H7 (cell line): ENCODE measurements at places on chromosomes 12 and 14.
A peak's percentile ranks its signal among the peaks of the same experiment; 100 is the strongest.

DNA sequence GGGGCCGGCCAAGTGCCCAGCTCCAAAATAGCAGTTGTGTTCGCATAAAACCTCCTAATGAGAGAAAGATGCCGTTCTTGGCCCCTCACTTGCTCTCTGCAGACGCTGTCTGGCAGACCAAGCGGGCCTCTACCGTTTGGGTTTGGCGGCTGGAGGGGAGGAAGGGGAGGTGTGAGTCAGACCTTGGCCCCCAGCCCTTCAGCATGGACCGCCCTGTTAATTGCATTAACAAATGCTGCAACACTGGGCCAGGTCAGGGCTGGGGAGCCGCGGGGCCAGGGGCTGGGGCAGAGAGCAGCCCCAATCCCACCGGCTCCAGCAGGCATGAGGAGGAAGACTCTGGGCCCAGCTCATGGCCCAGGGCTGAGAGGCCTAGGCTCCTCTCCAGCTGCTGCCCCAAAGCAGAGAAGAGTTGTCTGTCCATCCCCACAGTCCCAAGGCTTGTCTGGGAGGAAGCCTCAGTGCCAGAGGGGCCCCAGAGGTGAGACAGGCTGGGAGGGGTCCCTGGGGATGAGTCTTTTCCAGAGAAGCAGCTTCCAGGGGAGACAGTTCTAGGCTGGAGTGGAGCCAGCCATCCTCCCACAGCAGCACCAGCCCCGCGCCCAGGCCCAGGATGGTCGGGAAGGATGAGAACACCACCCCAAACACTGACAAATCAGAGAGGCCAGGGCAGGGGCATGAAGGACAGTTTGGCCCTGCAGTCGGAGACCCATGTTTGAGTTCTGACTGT, 16.9 kb downstream of the LTBP2 start:
- peak; percentile 51 for DNase-seq

DNA sequence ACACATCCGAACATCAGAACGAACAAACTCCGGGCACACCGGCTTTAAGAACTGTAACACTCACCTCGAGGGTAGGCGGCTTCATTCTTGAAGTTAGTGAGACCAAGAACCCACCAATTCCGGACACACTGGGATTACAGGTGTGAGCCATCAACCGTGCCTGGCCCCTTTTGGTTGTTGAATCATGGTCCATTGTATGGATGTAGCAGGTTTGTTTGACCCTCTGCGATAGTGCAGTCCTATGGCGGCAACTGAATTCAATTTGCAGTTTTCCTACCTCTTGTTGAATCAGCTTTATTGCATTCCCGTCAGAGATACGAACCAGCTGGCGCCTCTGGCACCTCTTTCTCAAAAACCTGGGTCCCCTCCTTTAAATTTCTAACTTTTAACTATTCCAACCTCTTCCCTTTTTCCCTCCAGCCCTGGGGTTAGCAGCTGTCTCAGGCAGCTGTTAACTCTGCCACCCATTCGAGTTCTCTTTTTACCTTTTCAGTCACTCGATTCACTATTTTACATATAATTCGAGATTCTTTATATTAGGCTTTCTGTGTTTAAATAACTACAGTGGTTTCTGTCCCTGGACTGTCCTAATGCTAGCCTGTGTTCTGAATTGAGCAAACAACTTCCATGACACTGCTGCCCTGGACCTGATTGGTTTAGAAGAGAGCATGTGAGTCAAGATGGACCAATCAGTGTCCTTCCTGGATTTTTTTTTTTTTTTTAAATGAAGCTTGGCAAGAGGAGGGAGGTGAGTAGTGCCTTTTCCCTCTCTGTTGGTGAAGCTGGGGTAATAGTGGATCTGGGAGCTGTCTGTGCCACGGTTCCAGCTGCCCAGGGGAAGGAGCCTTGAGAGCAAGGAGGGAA, 261.5 kb downstream of the PCNX1 start:
- peak; percentile 47 for DNase-seq

- no peak for DNase-seq
These were observed 159.5 kb downstream of the KIF26A start for GRCh38 chr14:104297721-104298401.

GRCh38 chr12:118164798-118165486, 29.0 kb downstream of the PEBP1 start:
- DNase-seq, result peak; percentile 82

- no peak for DNase-seq
These were observed 69.5 kb upstream of the DIO3 start for GRCh38 chr14:101491841-101492240.

GRCh38 chr12:90514325-90514724, 440.7 kb downstream of the CCER1 start:
- no peak for DNase-seq

DNA sequence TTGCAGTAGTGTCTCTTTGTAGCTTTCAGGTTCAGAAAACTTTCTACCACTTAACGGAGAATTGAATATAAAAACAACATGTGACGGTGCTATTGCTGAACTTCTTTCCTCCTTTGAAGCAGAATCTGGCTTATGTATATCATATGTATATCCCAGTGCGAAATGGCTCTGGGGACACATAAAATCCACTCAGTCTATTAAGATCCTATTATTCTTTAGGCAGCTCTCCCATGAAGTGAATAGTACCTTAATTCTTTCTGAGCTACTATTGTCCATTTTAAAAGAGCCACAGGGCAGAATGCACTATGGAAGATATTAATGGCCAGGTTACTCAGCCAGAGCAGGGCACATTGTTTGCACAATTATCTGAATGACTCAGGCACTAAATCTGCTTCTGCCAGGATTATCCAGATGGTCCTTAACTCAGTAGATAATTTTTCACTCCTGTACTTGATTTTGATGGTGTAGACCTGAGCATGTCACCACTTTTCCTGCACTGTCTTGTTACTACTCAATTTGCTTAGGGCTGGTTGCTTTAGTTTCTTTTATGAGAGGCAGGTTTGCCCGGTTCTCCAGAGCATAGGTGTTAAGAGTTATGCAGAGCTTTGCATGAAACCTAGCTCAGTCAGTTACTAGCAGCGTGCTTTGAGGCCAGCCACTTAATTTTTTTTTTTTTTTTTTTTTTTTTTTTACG, 5.5 kb downstream of the CNTN1 start:
- no peak for DNase-seq

- DNase-seq, result no peak
These were observed 24.8 kb downstream of the GOLGA3 start for GRCh38 chr12:132803888-132804287.

DNA sequence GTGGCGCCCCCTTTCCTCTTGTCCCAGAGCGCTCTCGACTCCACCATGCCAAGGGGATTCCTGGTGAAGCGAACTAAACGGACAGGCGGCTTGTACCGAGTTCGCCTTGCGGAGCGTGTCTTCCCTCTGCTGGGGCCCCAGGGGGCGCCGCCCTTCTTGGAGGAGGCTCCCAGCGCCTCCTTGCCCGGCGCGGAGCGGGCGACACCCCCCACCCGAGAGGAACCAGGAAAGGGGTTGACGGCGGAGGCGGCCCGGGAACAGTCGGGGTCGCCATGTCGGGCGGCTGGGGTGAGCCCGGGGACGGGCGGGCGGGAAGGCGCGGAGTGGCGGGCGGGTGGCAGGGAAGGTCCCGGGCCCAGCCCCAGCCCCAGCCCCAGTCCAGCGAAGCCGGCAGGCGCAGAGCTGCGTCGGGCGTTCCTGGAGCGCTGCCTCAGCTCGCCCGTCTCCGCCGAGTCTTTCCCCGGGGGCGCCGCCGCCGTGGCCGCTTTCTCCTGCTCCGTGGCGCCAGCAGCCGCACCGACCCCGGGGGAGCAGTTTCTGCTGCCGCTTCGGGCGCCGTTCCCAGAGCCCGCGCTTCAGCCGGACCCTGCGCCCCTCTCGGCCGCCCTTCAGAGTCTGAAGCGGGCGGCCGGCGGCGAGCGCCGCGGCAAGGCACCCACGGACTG, 376 bp downstream of the INSM2 start:
- no peak for DNase-seq

DNA sequence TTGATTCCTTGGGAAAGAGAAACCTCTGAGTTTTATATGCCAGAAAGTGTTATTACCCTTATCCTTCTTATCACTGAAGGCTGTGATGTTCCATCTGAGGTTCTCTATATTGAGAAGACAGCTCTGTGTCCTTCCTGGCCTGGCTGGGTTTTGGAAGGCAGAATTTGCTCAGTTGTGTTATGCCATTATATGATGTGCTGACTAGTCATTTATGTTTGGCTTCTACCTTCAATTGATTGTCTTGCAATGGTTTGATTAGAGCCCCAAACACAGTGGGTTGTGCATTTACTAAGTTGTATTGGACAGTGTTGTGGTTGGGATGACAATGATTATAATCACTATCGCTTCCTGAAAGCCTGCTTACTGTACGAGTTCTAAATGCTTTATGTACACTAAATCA, 265.7 kb downstream of the SNAPC1 start:
- no peak for DNase-seq

DNA sequence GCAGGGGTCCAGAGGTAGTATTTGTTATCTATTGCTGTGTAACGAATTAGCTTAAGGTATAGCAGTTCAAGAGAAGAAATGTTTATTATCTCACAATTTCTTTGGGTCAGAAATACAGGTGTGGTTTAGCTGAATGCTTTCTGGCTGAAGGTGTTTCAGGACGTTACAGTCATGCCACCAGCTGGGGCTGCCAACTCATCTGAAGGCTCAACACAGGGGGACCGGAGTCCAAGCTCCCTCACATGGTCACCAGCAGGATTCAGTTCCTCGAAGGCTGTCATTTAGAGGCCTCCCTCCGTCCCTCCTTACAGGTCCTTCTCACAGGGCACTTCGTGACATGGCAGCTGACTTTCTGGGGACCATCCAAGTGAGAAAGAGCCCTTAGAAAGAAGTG, 37.5 kb upstream of the SINHCAF start:
- peak; percentile 11 for DNase-seq

DNA sequence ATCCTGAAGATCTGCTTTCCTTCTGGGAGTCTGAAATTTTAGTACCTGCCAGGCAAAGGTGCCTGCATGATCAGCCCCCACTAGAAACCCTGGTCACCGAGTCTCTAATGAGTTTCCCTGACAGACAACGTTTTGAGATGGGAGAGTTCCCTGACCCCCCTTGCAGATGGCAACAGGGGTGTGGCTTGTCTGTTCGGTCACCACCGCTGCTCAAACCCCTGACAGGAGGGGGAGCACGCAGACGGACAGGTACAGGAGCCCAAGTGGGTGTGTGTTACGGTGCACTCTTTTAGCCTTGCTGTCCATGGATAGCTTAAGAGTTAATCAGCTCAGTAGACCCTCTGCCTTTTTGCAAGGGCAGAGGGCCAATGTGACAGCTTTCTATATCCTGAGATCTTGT, 19.3 kb upstream of the CDKN3 start:
- no peak for DNase-seq

- no peak for DNase-seq
These were observed 130.9 kb downstream of the C12orf75 start for GRCh38 chr12:105461271-105461943.

- DNase-seq, result no peak
These were observed 162.0 kb upstream of the LMNTD1 start for GRCh38 chr12:25715102-25715501.

- peak; percentile 88 for DNase-seq
These were observed 105.2 kb upstream of the ATF7IP start for GRCh38 chr12:14260011-14260993.

DNA sequence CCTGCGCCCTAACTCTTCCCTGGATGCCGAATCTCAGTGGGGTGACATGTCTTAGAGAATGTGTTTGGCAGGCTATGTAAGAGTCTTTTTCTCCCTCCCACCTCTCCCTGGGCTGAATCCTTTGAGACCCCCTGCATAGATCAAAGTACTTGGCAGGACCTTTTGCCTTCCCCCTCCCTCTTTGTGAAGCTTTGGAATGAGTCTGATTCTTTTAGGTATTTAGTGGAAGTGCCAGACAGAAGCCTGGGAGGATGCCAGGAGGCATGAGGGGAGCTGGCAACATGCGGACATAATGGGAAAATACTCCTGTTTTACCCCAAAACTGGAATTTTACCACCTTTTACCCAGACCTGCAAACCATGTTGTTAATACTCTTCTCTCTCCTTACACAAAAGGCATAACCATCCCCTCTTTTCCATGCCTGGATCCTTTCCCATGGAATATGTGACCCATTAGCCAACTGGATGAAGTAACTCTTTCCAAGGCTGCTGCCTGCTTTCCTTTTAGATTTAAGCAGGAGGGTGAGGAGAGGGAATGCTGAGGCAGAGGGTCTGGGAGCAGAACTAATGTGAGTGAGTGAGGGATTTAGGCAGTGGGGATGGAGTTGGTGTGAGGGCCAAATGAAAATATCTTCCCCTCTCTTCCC, 41.7 kb downstream of the TTLL5 start:
- no peak for DNase-seq

DNA sequence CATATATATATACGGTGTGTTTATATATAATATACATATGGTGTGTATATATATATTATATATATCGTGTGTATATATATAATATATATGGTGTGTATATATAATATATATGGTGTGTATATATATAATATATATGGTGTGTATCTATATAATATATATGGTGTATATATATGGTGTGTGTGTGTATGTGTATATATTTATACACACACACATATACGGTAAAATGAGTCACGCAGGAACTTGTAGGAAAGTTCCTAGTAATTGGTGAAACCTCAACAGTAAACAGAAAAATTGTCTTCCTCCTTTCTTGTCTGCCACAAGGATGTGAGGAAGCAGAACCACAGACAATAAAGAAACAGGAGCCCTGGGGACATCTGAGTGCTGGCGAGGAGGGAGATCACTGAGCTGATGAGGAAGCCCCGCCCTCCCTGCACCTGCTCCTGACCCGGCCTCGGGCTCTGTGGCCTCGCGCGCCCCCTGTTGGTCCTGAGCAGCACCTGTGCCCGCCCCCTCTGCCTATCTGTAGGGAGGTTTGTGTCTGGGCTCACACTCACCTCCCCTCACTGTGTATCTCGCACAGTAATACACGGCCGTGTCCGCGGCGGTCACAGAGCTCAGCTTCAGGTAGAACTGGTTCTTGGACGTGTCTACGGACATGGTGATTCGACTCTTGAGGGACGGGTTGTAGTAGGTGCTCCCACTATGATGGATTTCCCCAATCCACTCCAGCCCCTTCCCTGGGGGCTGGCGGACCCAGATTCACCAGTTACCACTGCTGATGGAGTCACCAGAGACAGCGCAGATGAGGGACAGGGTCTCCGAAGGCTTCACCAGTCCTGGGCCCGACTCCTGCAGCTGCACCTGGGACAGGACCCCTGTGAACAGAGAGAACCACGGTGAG, 1079.4 kb downstream of the TMEM121 start:
- DNase-seq, result no peak
